ENCODE measurements at places on chromosomes 12 and 14.

- no peak for DNase-seq
Measured at GRCh38 chr14:44669496-44669895, 162.4 kb upstream of the FSCB start.

DNA sequence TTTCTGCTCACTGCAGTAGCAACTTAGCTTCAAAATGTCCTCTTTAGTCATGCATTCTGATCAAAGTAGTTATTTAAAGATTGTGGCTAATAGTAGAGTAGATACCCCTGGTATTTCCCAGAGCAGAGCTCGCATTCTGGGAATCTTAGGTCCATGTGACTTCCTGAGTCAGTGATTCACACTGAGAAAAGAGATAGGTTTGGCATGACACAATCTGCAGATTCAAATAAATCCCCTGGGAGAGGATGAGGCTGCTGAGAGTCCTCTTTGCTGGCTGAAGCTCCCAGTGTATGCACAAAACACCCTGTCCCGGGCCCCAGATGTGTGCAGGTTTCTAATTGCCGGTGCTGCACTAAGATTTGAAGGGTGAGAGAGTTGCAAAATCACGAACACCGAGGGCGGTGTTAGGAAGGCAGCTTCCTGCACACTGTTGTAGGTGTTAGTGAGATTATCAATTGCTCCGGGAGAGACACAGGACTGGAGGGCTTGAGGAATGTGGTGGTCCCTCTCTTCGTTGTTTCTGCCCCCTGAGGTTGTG, 233.2 kb downstream of the NRXN3 start:
- DNase-seq, result no peak

DNA sequence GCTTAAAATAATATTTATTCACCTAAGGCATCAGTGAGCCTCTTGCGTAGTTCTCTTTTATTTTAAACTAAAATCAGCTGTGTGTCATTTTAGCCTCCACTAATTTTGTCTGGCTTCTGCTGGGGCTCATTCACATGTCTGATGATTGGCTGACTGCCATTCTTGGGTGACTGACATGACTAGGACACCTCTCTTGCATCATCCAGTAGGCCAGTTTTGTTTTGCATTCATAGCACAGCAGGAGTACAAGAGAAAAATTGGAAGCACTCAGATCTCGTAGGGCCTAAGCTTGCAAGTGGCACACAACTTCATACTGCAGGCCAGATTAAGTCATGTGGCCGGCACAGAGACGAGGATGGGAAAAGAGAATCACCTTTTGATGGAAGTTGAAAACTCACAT, 1226.5 kb downstream of the GALC start:
- DNase-seq, result no peak

- no peak for DNase-seq
Measured at GRCh38 chr12:101761781-101762180, 22.5 kb upstream of the SYCP3 start.

- no peak for DNase-seq
Measured at GRCh38 chr14:24964591-24964990, 85.4 kb downstream of the STXBP6 start.

- peak; percentile 30 for DNase-seq
Measured at GRCh38 chr12:92827836-92828431, 101.2 kb downstream of the EEA1 start.

DNA sequence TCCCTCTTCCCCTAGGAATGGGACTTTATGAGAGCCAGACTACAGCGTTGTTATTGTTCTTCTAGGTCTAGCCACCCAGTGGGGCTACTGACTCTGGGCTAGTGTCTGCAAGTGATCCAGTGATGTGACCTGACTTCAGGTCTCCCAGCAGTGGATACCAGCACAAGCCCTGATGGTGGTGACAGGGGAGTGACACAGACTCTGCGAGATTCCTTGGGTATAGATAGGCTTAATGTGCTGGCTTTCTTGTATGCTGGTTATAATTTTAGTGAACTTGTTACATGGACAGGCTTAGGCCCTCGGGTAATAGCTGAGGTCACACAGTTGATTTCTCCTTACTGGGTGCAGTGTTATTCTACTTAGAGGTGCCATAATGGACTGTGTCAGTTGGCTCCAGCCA, 106.9 kb downstream of the TBC1D30 start:
- no peak for DNase-seq

- DNase-seq, result no peak
Measured at GRCh38 chr12:47900131-47901062, 4.4 kb downstream of the VDR start.

GRCh38 chr14:24368212-24368561, 203 bp downstream of the NFATC4 start:
- DNase-seq, result no peak

DNA sequence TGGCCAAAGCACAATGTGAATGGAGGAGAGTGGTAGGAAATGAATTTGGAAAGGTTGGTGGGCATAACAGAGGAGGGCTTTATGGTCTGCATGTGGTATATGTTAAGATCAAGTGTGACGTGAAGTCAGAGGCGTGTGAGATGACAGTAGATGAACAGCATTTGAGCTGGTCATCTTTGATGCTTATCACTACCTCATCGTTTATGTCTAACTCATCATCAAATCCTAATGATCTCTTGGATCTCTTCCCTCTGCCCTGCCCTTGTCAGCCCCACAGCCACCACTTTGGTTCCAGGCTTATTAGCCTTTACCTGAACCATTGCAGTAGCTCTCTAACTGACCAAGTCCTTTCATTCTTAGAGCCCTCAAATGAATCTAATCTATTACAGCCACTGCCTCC, 132.5 kb downstream of the LLPH start:
- no peak for DNase-seq

GRCh38 chr12:94872971-94873733, 130.3 kb downstream of the NDUFA12 start:
- DNase-seq, result no peak

- no peak for DNase-seq
Measured at GRCh38 chr12:53952871-53953734, 1.6 kb upstream of the HOXC12 start.

- no peak for DNase-seq
Measured at GRCh38 chr12:79532907-79533288, 157.9 kb downstream of the PAWR start.
